Fibroblast of skin of left biceps (primary cell): ENCODE measurements at places on chromosomes 7 and 10.

DNA sequence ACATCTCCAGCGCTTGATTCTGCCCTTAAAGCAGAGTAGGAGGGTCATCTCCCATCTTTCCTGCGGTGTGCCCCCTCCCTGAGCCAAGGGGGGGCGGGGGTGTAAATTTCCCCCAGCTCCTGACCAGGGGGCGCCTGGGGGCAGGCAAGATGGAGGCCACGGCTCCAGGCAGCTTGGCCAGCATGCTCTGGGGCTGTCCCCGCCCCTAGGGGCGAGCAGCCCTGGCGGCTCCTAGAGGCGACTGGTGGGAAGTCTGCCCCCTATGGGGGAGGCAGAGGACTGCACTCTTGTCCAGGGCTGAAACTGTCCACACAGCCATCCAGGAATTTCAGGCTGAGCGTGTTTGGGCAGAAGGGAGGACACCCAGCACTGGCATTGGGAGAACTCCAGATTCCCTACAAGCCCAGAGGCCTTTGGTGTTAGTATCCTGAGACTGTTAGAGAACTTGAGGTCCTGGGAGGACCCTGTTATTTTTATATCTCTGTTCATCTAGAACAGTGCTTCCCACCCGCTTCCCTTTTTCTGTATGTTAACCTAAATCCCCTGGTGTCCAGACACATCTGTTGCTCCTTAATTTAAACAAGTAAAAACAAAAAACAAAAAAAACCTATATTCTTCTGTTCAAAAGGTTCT lies 4.6 kb downstream of the STRA8 start:
- no peak for DNase-seq

GRCh38 chr7:27998382-27998781 lies 182.2 kb downstream of the JAZF1 start:
- no peak for DNase-seq

DNA sequence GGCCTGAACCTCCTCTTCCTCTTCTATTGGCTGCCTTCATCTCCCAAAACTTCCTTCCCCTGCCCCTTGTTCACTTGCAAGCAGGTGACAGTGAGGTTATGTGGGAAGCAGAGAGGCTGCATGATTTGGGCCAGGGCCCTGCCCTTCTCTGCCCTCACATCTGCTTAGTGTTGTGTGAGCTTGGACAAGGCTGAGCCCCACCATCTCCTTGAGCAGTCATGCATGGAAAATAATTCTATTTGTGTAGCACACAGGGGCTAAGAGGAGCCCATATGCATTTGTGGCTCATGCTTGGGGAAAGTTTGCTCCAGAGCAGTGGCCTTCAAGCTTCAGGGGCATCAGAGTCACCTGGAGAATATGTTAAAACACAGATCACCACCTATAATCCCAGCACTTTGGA lies 26.8 kb upstream of the AQP1 start:
- no peak for DNase-seq

DNA sequence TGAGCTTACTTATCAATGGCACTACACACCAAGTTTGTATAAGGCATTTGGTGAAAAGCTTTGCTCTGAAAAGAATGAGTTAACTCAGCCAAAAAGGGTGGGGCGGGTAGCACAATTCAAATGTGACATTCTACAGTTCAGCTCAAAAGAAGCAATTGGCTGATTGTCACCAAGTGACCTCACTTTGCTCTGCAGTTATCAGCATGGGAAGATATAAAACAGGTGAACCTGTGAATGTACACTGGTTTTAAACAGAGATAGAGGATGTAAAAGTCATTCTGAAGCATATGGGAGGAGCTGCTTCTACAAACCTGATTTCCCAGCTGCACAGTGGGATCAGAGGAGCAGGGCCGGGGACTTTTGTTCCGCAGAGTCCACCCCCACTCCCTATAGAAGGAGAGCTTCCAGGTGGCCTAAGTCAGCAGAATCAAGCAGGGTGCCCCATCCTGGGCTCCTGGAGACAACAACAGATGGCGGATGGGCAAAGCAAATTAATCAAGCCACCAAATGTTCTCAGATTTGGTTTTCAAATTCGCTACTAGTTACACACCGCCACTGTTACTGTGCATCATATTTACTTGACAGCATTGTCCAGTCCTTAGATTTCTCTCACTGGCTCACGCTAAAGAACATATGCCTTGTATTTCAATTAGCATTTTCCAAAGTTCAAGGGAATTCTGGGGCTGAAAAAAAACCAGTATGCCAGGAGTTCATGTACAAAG lies 27.5 kb upstream of the NPVF start:
- DNase-seq = no peak

- no peak for DNase-seq
Measured at GRCh38 chr10:107067843-107068242, 96.7 kb downstream of the SORCS1 start.

DNA sequence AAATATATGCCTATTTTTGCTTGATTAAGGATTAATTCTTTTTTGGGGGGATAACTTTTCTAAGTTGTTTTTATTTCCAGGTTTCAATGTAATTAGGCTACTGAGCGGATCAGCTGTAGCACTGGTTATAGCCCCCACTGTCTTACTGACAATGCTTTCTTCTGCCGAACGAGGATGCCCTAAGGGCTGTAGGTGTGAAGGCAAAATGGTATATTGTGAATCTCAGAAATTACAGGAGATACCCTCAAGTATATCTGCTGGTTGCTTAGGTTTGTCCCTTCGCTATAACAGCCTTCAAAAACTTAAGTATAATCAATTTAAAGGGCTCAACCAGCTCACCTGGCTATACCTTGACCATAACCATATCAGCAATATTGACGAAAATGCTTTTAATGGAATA lies 1.0 kb downstream of the LRRTM3 start:
- DNase-seq = no peak

GRCh38 chr7:64881461-64882287 lies 21.4 kb upstream of the ZNF273 start:
- no peak for DNase-seq

- no peak for DNase-seq
Measured at GRCh38 chr10:554182-554848, 135.2 kb downstream of the DIP2C start.
